Activated B cell treated with CpG ODN at 0.5 μM for 24 hours (primary cell): ENCODE measurements at places on chromosomes 7 and 10.

DNA sequence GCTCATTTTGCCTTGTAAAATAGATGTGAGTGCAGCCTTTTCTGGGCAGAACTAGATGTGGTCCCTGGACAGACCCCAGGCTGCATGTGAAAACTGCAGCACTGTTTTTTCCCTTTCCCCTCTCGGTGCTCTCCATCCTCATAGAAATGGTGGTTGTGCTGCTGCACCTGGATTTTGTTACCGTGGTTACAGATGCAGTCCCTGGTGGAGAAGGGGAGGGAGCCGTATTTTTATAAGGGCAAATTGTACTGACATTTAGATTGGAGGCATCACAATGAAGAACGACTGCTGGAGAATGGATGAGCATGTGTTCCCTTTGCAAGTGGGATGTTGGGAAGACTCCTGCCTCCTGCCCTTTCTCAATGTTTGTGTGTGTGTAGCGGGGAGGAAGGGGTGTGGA, 469.9 kb downstream of the CCSER2 start:
- no peak for DNase-seq

- no peak for DNase-seq
Observed at GRCh38 chr7:27032839-27033238, 63.0 kb downstream of the HOXA1 start.

GRCh38 chr10:63641799-63642198, 120.6 kb downstream of the REEP3 start:
- DNase-seq, result no peak

DNA sequence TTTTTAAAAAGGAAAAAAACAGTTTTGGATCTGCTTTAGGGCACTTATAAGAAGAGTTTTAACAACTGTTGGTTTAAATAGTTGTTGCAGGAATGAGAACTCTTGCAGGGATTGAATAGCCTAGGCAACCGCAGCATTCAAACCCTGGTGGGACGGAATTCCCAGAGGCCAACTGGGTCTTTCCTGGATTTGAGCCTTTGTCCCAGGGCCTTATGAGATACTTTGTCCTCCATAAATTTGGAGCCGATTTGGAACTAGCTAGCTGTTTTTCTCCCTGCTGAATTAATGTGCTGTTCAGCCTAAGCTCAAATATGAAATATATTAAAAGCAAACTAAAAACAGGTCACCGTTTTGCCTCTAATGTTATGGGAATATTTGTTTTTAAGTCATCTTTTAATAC, 109.6 kb downstream of the LRMDA start:
- DNase-seq, result no peak

- no peak for DNase-seq
Observed at GRCh38 chr7:152762056-152762455, 2.5 kb downstream of the ACTR3B start.

DNA sequence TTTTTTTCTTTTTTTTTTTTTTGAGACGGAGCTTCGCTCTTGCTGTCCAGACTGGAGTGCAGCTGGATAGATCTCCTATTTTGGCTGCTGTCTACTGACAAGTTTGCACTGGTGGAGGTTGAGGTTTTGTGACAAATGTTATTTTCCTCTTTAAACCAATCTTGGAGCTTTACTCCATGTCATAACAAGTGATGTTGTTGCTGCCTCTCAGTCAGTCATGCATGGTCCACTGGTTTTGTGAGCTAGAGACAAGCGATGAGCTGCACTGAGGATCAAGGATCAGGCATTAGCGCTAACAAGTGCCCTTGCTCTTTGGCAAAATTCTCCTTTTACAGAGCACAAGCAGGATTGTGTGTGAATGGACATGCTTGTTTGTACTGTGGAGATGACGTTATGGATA, 805 bp upstream of the WDFY4 start:
- DNase-seq, result no peak
